ENCODE measurements at places on chromosomes 16 and 17.

- DNase-seq: no peak
- peaks cover 27% of the 10 kb centered on the region for H3K4me1 ChIP-seq
- H3K27me3 ChIP-seq: no peaks in the 10 kb centered on the region
- no peak overlapping the region for H3K4me3 ChIP-seq
Observed at GRCh38 chr17:2331303-2331702, 5.0 kb downstream of the TSR1 start.

GRCh38 chr16:20899071-20899470 lies 1.1 kb downstream of the DCUN1D3 start:
- H3K4me3 ChIP-seq: peak overlapping the region; percentile 95
- peaks cover 45% of the 10 kb centered on the region for H3K4me1 ChIP-seq
- H3K27ac ChIP-seq: peak overlapping the region; percentile 69
- no peaks in the 10 kb centered on the region for H3K36me3 ChIP-seq
- no peaks in the 10 kb centered on the region for H3K27me3 ChIP-seq

- peaks cover 25% of the 10 kb centered on the region for H3K4me1 ChIP-seq
- H3K27ac ChIP-seq: peak within 1 kb of the TSS; percentile 99
- peaks cover 38% of the 10 kb centered on the region for H3K36me3 ChIP-seq
- no peaks in the 10 kb centered on the region for H3K27me3 ChIP-seq
Observed at GRCh38 chr17:73192894-73193701, at the start of gene COG1. COG1 (plus strand) TSS chr17:73193055; CDS start chr17:73193070, 15 bp downstream.

DNA sequence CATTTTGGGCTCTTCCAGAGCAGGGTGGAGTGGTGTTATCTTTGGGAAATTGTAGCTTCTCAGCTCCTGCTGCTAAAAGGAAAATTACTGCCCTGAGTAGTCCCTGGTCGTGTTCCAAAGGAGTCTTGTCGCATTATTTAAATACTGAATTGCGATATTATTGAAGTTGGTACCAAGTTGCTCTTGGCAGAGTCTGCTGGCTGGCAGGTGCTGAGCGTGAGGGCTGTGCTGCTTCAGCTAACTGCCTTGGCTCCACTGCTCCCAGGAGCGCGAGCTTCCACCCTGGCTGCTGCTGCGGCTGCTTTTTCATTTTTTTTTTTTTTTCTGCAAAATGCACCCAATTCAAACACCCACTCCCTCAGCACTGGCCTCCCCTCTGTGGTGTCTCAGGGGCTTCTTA lies 289.8 kb downstream of the MAF start:
- no peak overlapping the region for H3K4me3 ChIP-seq
- H3K27ac ChIP-seq: no peak overlapping the region
- H3K27me3 ChIP-seq: no peaks in the 10 kb centered on the region
- DNase-seq: no peak

DNA sequence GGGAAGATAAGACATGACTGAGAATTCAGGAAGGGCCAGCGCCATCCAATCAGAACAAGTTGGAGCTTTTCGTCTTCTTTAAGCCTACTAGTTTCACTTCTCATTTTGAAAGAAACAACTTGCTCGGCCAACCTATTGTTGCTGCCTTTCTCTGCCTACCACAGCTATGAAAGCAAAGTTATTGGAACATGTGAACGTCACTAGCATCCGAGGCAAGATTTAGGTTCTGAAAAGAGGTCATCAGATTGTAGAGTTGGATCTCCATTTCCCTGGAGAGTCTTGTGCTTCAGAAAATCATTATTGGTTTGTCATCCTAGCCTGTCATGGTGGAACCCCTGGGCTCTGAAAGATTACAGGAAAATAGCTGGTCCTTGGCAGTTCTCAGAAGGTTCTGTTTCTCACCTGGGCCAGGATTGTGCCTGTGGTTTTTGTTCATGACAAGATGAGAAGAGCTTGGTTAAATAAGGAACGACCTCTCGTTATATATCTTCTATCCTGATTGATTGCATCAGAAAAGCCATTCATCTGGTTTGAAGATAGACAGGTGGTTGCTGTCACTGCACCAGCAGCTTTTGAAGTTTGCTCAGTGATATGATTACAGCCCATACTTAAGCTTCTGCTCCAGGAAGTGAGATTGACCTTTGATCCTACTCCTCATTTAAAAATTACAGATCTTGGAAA lies 25.3 kb downstream of the CDH13 start:
- DNase-seq: peak; percentile 25
- H3K4me3 ChIP-seq: no peak overlapping the region
- no peaks in the 10 kb centered on the region for H3K36me3 ChIP-seq
- peaks cover 5% of the 10 kb centered on the region for H3K27me3 ChIP-seq
- peaks cover 27% of the 10 kb centered on the region for H3K4me1 ChIP-seq

DNA sequence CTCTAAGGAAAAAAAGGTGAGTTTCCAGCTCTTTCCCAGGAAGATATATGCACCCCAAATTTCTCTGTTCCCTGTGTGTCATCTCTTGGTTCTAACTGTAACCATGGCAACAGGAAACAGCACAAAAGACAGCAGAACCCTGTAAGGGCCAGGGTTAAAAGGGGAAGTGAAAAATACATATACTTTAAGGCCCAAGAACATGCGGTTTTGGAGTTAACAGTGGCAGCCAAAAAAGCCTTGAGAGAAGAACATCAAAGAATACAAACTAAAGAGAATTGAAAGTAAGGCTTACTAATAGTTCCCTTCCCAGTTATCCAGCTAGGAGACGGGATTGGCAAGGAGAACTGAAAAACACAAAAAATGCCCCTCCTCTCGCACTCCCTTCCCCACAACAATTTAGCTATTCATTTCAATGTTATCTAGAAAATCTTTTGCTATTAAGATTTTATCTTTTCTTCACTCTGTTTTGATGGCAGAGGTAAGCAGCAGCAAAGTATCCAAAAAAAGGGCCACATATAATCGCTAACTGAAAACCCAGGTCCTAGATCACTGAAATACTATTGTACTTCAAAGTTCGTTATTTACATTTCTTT lies 1.5 kb downstream of the SPOP start:
- H3K4me3 ChIP-seq: peak overlapping the region; percentile 69
- peaks cover 32% of the 10 kb centered on the region for H3K4me1 ChIP-seq
- peak; percentile 41 for DNase-seq
- no peaks in the 10 kb centered on the region for H3K27me3 ChIP-seq
- H3K27ac ChIP-seq: peak overlapping the region; percentile 84

DNA sequence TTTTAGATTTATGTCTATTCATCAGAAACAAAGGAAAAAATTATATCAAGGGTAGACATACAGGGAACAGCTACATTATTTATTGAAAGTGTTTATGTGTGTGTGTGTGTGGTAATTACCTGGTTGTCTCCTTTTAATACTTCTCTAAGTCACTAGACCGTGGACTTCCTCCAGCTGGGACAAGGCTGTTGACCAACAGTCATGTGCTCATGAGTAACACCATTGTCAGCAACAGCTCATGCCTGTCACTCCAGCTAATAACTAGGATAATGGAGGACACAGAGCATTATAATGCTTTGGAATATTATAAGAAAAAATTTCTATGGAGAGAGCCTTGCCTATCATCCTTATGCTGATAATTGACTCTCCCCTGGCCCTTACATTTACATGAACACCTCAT lies 125.3 kb upstream of the SALL1 start:
- H3K27me3 ChIP-seq: no peaks in the 10 kb centered on the region
- H3K27ac ChIP-seq: no peak overlapping the region
- no peak for DNase-seq
- no peaks in the 10 kb centered on the region for H3K36me3 ChIP-seq

- no peaks in the 10 kb centered on the region for H3K27me3 ChIP-seq
- H3K4me1 ChIP-seq: no peaks in the 10 kb centered on the region
- no peak overlapping the region for H3K4me3 ChIP-seq
- H3K27ac ChIP-seq: no peak overlapping the region
- no peak for DNase-seq
- peaks cover 43% of the 10 kb centered on the region for H3K36me3 ChIP-seq
Observed at GRCh38 chr17:80845863-80846671, 145.6 kb upstream of the CHMP6 start.

DNA sequence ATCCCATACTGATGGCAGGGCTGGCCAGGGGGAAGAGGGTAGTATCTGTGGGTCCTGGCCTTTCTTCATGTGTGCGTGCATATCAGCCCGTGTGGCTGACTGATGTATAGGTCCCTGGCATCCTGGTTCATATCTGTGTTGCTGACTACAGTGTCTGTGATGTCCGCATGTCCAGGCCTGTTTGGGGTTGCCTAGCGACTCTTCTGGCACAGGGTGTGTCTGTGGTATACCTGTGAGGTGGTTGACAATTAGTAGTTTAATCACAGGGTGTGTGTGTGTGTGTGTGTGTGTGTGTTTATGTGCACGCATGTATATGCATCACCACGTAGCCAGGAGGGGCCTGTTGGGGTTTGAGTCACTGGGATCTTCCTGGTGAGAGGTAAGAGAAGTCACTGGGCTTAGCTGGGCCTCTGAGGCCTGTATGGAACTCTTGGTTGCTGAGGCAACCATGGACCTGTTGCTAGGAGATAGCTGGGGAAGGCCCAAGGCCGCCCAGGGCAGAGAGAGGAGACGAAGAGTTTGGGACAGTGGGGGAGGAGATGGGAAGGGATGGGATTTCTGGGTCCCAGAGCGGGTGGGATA lies 603 bp upstream of the TMEM95 start:
- peaks cover 10% of the 10 kb centered on the region for H3K36me3 ChIP-seq
- no peak for DNase-seq
- H3K4me3 ChIP-seq: no peak overlapping the region
- H3K27me3 ChIP-seq: no peaks in the 10 kb centered on the region
- H3K27ac ChIP-seq: no peak overlapping the region

DNA sequence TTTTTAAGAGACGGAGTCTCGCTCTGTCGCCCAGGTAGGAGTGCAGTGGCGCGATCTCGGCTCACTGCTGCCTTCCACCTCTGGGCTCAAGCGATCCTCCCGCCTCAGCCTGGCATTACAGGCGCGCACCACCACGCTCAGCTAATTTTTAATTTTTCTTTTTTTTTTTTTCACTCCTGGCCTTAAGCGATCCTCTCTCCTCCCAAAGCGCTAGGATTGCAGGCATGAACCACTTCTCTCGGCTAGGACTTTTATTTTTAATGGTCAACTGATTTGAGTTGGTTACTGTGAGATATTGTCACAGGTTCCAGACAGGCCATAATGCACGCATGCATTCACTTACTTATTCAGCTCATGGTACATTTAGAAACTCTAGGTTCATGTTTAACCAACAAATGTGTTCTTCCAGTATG lies 888 bp downstream of the PIGW start:
- H3K27ac ChIP-seq: peak overlapping the region; percentile 96
- no peaks in the 10 kb centered on the region for H3K27me3 ChIP-seq
- DNase-seq: no peak
- H3K4me1 ChIP-seq: peaks cover 54% of the 10 kb centered on the region

DNA sequence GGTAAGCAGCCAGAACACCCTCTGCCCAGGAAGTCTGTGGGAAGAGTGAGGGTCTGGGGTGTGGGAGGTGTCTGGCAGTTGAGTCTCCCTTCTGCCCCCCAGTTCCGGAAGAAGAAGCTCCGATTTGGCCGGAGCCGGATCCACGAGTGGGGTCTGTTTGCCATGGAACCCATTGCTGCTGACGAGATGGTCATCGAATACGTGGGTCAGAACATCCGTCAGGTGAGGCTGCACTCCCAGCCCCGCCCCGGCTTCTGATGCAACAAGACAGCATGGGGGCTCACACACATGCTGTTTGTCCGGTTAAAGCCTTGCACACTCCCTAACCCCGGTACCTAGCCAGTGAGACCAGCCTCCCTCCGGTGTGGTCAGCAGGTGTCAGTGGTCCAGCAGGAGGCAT lies 4.0 kb upstream of the HSD3B7 start:
- no peaks in the 10 kb centered on the region for H3K4me1 ChIP-seq
- no peak for DNase-seq
- H3K4me3 ChIP-seq: no peak overlapping the region
- no peaks in the 10 kb centered on the region for H3K27me3 ChIP-seq
- H3K36me3 ChIP-seq: peaks cover 88% of the 10 kb centered on the region
- no peak overlapping the region for H3K27ac ChIP-seq

DNA sequence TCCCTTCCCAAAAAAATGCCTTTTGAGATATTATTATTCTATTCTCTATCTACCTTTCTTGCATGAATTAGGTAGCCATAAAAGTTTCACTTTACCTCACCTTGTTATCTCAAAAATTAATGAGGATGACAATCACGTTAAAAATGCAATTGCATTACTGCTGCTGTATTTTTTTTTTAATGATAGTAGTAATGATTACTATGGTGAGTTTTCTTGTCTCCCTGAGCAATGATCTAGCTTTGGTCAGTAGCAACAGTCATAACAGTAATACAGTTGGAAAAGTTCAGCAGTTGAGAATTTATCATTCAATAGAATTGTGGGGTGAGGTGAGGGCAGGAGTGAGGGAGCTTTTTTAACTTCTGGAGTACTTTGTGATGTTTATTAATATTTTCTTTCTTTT lies at the start of gene EFCAB5:
EFCAB5 (plus strand) TSS at position 301 of the 400 bp plus-strand sequence. CDS start 163 bp downstream, outside the sequence.
- no peaks in the 10 kb centered on the region for H3K27me3 ChIP-seq
- H3K36me3 ChIP-seq: no peaks in the 10 kb centered on the region
- H3K27ac ChIP-seq: no peak within 1 kb of the TSS
- H3K4me1 ChIP-seq: no peaks in the 10 kb centered on the region

GRCh38 chr17:21353326-21354010 lies 22.7 kb upstream of the KCNJ12 start:
- H3K4me1 ChIP-seq: no peaks in the 10 kb centered on the region
- DNase-seq: no peak
- H3K27ac ChIP-seq: no peak overlapping the region
- no peaks in the 10 kb centered on the region for H3K36me3 ChIP-seq

GRCh38 chr16:27083861-27084261 lies 17.1 kb downstream of the C16orf82 start:
- no peaks in the 10 kb centered on the region for H3K36me3 ChIP-seq
- no peak overlapping the region for H3K27ac ChIP-seq
- H3K27me3 ChIP-seq: no peaks in the 10 kb centered on the region
- H3K4me1 ChIP-seq: no peaks in the 10 kb centered on the region
- no peak for DNase-seq

DNA sequence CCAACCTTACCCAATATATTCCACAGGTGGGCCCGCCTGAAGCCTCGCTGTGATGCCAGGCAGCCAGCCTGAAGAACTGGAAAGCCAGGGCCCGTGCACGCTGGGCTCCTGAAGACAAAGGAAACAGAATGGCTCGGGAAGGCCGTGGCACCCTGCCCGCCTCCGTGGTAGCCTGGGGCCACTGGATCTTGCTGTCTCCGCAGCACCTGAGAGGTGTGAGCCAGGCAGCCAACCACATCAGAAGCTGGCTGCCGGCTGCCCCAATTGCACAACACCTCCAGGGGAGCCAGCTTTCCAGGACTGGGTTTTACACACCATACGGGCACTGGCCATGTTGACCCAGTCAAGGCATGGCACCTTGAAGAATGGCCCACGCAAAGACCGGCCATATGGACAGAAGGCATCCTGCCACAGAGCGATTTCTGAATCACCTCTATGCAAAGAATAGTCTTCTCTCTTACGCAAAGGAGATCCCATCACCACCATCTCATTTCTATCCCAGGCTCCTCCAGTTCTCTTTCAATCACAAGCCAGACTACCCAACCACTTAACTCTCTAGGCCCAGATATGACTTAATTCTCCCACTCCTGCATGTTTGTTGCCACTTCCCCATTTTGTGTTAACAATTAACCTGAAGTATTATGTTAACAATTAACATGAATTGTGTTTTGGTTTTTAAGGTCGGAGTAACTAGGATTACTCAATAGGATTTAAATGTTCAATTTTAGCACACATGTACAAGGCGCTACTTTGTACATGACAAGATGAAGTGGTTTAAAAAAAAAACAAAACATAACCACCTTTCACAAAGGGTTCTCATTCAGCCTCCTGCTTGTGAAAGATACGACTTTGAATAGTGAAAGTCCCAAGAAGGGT lies 32.1 kb downstream of the ZFHX3 start:
- H3K27ac ChIP-seq: no peak overlapping the region
- H3K4me3 ChIP-seq: no peak overlapping the region
- H3K36me3 ChIP-seq: no peaks in the 10 kb centered on the region
- no peaks in the 10 kb centered on the region for H3K27me3 ChIP-seq
- no peaks in the 10 kb centered on the region for H3K4me1 ChIP-seq

GRCh38 chr17:40588552-40588951 lies 23.3 kb upstream of the CCR7 start:
- no peaks in the 10 kb centered on the region for H3K27me3 ChIP-seq
- no peak overlapping the region for H3K4me3 ChIP-seq
- no peak overlapping the region for H3K27ac ChIP-seq
- H3K36me3 ChIP-seq: no peaks in the 10 kb centered on the region
